ENCODE measurements at places on chromosomes 6 and 20.

GRCh38 chr6:166023273-166023989 lies 144.2 kb downstream of the TBXT start:
- DNase-seq, result no peak

DNA sequence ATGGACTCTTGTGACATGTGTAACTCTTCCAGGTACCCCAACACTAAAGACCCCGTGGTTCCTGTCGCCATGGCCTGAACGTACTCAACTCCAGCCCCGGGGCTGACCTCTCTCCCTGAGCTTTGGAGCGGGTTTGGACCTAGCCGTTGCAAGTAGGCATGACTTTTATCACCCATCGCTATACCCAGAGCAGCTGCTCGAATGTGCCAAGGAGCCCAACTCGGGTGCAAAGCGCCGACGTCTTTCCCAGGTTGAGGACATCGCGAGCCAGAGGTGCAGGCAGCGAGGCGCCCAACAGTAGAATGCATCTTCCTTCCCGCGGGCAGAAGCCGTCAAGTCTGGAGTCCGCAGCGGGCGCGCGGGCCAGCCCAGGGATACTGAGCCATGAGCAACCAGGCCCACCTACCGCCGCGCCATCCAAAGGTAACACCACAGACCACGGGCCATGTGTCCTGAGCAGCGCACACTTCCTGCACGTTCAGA lies 5.7 kb upstream of the LAMP5 start:
- DNase-seq, result no peak

DNA sequence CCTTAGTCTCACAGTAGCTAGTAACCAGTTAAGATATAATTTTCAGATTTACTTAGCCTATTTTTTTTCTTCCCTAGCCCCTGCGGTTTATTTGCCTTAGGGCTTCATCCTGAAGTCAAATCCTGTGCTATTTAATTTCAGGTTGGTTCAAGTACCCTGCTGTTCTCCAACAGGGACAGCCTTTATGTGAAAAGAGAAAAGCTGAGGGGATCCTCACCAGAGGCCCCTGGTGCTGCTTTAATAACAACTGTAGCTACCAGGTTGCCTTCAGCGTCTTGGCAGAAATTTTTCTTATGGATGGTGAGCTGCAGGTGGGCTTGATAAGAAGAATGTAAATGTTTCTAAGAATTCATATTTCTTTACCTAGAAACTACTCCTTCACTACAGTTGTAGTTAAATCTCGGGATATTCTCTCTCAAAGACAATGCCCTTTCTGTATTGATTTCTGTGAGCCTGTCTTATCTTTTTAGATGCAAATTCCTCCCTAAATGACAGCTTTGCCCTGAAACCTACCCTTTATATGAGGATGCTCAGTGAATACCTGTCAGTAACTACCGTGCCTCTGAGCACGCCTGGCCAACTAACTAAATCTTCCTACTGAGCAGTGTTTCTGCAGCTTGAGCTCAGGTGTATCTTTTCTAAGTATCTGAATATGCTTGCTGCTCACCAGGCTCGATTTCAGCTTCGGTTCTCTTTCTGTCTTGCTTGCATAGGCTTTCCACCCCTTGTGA lies 320.5 kb downstream of the MMUT start:
- DNase-seq, result no peak

DNA sequence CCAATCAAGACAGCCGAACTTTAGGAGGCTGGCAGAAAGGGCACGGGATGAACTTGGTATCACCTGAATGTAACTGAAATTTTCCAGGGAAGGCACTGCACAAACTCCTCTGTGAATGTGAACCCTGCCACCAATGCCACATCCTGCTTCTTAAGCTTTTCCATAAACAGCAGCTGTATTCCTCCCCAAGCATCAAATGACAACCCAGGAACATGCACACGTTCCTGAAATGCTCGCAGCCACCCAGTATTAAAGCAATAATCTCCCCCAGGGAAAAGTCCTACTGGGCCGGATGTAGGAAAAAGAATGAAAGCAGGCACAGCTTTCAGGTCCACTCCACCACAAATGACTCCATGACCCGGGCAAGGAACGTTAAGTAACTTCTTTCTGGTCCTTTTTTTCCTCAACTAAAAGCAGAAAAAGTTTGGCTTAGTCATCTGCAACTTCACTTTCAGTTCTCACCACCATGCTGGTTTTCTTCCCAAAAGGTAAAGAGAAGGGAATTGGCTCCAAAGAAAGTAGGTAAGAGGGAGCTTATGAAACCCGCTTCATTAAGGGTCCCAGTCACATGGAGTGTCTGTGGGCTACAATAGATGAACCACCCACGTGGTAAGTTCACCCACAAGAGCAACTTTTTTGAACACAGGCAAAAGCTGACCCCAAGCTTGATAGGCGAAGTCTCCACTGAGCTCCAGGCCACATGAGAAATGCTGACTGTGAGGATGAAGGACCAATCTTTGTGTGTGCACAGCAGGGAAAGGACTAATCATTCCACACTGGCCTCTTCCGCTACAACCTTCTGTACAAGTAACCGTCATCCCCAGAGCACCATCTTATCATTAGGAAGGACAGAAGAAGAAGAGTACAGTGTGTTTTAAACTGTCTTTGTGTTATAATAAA lies 90.1 kb downstream of the HIVEP2 start:
- no peak for DNase-seq

GRCh38 chr6:52574709-52575501 lies 2.0 kb downstream of the TRAM2 start:
- DNase-seq, result peak; percentile 24

DNA sequence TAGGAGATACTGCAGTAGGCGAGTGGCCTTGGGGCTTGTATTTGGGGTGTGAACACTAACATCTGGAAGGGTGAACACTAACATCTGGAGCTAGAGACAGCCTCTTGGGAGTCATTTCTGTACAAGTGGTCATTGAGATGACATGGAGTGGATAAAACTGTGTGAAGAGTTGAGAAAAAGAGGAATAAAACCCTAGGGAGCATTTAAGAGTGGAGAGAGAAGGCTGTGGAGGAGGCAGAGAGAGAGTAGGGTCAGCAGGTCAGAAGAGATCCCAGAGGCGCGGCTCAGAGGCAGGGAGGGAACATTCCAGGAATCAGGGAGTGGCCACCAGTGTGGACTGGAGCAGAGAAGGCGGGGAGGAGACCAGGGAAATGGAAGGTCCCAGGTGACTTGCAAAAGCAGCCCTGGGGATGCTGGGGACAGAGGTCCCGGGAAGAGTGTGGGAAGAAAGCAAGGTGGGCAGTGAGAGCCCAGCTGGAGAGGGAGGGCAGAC lies 202.0 kb upstream of the RNF24 start:
- DNase-seq, result no peak

DNA sequence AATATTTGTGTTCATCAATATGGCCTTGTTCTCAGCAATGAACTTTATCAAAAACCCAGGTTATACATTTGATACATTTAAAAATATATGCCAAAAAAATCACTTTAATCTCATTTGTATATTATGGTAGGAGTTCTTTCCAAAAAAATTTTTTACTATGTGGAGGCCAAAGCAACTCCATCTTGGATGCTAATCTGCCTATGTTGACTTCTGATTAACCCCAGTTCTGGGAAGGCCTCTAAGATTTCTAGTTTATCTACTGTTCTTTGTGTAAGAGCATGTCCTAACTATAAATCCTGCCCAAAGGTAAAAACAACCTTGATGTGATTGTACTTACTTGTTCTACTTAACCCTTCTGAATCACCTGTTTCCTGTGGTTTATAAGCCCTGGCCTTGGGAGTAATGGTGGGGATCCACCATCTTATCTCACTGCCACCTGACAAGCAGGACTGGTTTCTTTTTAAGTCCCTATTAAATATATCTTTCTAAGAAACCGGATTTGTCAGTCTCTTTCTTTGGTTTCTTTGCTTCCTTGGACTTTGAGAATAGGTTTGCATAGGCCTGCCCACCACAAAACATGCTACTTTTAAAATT lies 46.7 kb downstream of the RNGTT start:
- DNase-seq, result no peak

- DNase-seq, result no peak
These were observed 4.2 kb downstream of the GSTA2 start for GRCh38 chr6:52759085-52759484.

DNA sequence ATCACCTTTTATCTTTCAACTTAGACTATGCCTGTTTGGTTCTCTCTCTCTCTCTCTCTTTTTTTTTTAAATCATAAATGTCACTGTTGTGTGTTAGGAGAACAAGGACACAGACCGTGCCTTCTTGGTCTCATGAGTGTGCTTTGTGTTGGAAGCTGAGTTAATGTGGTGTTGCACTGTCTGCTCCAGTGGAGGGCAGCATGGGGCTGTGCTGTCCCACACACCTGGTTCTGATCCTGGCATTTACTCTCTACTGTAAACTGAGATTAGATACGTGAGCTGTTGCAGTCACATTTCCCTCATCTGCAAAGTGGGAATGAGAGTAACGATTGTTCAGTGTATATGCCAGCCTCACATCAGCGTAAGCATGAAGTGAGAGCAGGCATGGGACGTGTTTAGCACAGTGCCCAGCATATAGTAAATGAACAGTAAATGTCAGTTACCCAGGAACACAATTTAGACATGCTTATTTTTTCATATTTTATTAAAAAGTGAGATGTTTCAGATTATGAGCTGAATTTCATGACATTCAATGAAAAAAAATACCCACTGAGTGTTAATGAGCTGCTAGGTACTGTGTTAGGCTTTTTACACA lies 161.1 kb downstream of the FARS2 start:
- no peak for DNase-seq

- DNase-seq, result no peak
These were observed 26.7 kb downstream of the ZNF337 start for GRCh38 chr20:25669826-25670422.

DNA sequence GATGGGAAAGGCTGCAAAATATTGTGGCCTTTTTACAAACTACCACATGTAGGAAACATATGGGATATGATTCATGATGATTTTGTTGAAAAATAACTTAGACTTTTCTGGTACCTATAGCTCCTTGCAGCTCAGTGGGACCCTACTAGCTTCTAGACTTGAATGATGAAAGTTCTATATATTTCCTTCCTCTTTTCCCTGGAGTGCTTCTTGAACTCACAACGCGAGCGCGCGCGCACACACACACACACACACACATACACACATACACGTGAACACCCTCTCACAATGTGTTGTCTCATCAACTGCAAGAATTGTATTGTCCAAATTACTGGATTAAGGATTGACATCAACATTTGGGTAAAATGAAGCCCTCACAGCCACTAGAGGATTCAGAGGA lies 61.9 kb downstream of the TOX2 start:
- DNase-seq, result no peak

DNA sequence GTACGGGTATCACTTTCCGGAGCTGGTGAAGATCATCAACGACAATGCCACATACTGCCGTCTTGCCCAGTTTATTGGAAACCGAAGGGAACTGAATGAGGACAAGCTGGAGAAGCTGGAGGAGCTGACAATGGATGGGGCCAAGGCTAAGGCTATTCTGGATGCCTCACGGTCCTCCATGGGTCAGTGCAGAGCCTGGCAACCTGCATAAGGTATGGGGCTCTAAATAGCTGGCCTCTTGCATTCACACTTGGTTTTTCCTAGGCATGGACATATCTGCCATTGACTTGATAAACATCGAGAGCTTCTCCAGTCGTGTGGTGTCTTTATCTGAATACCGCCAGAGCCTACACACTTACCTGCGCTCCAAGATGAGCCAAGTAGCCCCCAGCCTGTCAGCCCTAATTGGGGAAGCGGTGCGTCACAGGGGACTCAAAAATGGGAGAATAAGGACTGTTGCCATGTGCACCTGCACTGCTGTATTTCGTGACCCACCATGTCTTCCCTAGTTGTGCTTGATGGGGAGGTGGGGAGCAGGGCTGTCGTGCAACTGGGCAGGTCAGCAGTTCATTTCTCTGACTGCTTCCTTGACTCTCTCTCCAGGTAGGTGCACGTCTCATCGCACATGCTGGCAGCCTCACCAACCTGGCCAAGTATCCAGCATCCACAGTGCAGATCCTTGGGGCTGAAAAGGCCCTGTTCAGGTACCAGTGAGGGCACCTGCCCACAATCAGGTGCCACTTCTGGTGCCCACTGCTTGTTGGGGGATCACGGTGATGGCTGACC lies 3.1 kb downstream of the NOP56 start:
- no peak for DNase-seq

DNA sequence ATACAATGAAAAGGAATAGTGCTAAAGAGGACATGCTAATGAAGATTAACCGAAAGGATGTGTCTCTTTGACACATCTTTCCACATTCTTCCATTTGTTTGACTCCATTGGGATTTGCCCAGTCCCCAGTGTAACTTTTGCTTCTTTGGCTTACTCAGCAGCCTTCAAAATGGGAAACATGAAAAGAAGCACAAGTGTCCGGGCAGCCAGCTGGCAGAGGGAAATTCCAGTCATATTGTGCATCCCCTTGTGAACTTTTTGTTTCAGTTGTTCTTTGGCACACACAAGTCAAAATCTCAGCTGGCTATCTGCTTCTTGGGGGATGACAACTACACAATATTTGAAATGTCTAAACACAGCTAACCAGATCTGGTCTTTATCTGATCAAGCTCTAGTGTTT lies 157.4 kb downstream of the OGFRL1 start:
- no peak for DNase-seq

DNA sequence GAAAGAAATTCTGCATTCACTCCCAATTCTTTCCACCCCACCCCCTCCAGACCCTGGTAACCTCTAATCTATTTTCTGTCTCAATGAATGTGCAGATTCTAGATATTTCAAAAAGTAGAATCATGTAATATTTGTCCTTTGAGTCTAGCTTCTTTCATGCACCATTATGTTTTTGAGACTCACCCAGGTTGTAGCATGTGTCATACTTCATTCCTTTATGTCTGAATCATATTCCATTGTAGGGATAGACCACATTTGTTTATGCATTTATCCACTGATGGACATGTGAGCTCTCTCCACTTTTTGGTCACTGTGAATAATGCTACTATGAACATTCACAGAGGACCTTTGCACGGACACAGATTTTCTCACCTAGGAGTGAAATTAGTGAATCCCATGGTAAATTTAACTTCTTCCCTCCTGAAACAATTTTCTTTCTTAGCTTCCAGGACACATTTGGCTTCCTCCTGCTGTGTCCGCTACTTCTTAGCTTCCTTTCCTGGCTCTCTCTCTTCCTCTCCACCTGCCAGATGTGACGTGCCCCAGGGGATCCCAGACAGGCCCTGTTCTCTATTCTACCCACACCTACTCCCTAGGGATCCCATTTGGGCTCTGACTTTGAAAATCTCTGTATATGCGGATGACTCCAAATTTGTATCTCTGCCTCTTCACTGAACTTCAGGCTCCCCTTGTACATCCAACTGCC lies 24.1 kb upstream of the ARFGEF2 start:
- DNase-seq, result no peak

DNA sequence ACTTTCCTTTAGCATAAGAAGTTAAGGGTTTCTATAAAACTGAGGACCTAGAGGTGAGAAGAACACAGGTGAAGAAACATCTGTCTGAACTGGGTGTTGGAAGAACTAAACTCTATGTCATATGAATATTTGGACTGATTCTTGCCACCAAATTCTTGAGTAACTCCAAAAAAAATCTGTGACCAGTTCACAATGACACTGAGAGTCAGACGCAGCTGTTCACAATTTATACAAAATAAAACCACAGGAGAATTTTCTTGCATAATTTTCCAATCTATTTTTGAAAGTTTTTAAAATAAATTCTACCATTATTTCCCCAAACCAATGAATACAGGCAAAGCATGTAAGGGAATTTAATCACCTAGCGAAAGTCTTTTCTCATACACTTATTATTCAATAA lies 148.1 kb upstream of the TCF21 start:
- no peak for DNase-seq

- no peak for DNase-seq
These were observed 45.2 kb downstream of the TBX18 start for GRCh38 chr6:84719152-84719551.

- DNase-seq, result no peak
These were observed 42.7 kb downstream of the TRPC4AP start for GRCh38 chr20:35049776-35050352.

All from stimulated activated CD4-positive, alpha-beta T cell treated with anti-CD3 and anti-CD28 coated beads, Interleukin-12 subunit alpha, Interleukin-12 subunit beta, amount 100 ng/mL, for 4 hours (primary cell).